Epithelial cell of proximal tubule (primary cell): ENCODE measurements at places on chromosomes 2 and 18. TPM values are rescaled to one million over a fixed set of nuclear protein-coding genes. Genes with fewer than 3 reads are reported as not detected.

DNA sequence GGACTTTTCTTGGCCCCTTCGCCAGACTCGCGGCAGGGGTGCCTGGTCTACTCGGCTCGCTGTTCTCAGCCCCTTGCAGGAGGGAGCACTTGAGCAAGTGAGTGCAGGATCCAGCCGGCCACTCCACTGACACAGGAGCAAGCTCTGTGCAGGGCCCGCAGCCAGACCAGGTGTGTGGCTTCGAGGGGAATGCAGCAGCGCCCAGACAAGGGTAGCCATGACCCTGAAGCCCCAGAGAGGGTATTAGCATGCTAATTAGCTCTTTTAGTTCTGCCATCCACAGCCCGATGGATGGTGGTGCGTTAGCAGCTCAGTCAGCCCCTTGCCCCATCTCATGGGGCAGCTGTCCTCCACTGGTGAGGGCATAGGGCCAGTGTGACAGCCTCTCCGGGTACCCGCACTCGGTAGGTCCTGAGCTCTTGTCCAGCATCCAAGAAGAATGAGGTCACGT lies 103.2 kb upstream of the HS6ST1 start:
- DNase-seq = no peak

DNA sequence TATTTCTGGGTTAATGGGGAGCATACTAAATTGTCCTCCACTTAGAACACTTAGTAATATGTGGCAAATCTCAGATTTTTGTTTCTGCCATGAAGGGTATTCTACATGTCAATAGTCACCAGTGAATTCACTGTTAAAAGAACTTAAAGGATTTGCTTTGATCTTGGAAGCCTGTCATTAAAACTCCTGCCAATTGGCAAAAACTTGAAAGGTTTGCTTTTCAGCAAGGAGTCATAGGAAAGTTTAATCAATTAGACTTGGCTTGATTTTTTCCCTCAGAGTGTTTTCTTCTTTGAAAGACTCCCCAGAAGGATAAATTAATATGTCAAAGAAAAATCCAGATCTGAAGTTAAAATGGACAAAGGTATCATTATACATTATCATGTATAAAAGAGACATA lies 671.9 kb upstream of the PKDCC start:
- DNase-seq = no peak

DNA sequence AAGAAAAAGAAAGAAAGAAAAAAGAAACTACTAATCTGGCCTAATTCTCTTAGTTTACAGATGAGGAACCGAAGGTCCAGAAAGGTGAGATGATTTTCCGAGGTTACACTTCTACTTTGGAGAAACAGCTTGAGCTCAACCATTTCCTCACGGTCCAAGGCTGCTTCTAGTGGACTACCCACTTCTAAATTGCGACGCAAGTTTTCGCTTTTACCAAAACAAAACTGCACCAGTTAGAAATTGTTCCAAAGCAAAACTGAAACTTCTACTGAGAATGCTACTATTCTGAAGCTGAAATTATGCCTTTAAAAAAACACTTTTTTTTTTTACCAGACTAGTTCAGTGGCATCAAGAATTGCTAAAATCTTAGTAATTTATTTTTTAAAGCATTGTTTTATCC lies 101.6 kb downstream of the INO80D start:
- DNase-seq = no peak

GRCh38 chr2:45084361-45085020 lies 75.2 kb upstream of the SIX2 start:
- DNase-seq = no peak

Gene UCN
- not detected in 2 replicates for total RNA-seq

- no peak for DNase-seq
These were observed 4.0 kb upstream of the TEX51 start for GRCh38 chr2:126894585-126895182.

Gene GREB1
- total RNA-seq = 0.07 and 0.12 TPM in 2 replicates

DNA sequence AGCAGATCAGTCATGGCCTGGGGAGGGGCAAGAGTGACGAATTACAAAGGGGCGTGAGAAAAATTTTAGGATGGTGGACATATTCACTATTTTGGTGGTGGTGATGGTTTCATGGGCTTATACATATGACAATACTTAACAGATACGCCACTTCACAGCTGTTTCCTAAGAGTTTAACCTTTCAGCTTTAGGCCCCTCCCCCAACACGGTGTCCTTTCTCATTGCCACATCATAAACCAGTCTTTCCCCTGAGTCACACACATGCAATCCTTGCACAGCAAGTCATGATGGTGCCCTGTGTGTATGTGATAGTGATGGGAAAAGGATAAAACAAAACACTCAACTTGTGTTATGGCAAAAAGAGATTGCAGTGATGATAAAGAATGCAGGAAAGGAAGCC lies 47.6 kb upstream of the IL1R1 start:
- DNase-seq = peak; percentile 74

Gene GDF7
- not detected in 2 replicates for total RNA-seq

DNA sequence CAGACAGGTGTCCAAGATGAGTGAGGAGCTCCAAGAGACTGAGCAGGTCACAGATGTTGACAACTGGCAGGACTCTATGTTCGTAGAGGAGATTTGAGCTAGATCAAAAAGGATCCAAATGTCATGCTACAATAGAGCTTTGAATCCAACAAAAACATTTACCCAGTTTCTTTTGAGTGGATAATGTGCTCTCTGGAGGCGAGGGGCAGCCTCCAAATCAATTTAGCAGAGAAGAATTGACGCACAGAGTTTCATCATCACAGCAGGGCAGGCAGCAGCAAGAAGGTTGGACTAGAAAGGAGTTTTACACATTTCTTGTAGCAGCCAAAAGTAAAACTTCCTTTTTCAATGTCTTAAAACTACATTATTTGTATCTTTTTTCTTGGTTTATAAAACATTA lies 653.0 kb downstream of the RNF144A start:
- DNase-seq = no peak
